ENCODE measurements at places on chromosomes 6 and 20.

DNA sequence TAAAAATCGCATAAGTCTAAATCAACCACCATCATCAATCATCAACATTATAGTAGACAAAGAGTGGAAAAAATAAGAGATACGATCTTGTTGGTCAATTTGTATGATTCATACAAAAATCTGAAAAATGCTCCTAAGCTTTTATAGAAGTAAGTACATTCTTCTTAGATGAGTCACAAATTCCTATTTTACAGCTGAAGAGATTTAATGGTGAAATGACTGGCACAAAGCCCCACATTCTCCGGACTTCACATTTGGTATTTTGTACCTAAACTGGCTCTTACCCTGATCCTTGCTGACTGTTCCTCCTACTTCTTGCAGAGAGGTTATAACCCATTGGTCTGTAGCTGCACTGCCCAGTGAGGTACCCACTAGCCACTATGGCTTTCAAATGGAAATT, 29.9 kb upstream of the PREP start:
- DNase-seq = no peak

GRCh38 chr6:110595112-110595511, 118.7 kb upstream of the SLC22A16 start:
- DNase-seq = no peak

DNA sequence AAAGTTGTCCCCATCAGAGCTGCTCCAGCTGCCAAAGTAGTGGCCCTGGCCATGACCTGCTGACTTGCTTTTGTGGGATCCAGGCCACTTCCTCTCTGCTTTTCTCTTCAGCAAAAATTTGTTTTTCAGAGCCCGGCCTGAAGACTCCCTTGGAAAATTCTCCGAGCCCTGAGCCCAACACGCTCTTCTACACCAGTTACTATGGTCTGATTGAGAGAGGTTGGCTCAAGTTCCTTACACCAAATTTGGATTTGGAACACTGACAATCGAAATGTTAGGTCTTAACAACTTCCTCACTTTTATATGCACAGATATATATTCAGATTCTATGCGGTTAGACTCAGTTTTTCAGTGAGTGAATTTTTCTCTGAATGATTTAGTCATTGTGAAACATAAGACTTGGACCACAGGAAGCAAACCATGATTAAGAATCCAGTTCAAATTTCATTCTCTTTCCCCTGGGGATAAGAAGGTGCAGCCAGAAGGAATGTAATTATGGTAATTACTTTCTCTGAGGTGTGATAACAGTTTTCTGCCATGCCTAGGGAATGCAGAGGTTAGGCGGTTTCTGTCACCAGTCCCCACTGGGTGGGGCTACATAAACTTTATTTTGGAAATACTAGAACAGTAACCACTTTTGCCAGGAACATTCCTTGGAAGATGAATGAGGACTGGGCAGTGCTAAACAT, 365.2 kb downstream of the SYNE1 start:
- DNase-seq = no peak

- DNase-seq = no peak
These were observed 16.8 kb downstream of the SLC17A9 start for GRCh38 chr20:62969179-62969760.

DNA sequence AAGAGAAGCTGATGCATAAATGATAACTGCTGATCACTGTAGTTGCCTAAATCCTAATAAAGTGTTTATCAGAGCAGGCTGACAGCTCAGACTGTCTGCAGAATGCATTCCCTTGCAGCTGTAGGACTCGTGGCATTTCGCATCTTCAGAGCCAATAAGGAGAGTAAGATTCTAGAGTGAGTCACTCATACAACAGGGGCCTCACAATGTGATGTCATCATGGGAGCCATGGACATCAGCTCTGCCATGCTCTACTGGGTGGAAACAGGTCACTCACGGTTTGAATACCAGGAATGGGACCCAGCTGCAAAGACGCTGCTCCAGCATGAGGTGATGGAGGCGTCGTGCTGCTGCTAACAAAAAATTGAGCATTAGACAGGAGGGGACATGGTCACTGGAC, 7.4 kb downstream of the FAM209B start:
- no peak for DNase-seq

- DNase-seq = no peak
These were observed 200.9 kb downstream of the EDN1 start for GRCh38 chr6:12490904-12491571.

- DNase-seq = no peak
These were observed 715.8 kb downstream of the RNF144B start for GRCh38 chr6:19102936-19103335.

- DNase-seq = no peak
These were observed 953.7 kb upstream of the MANEA start for GRCh38 chr6:94623586-94623985.

- no peak for DNase-seq
These were observed 92.1 kb downstream of the FYN start for GRCh38 chr6:111781041-111781708.

- DNase-seq = no peak
These were observed 11.1 kb upstream of the FOXS1 start for GRCh38 chr20:31856516-31856915.

- DNase-seq = peak; percentile 51
These were observed 9.9 kb downstream of the BCL2L1 start for GRCh38 chr20:31712564-31713311.

DNA sequence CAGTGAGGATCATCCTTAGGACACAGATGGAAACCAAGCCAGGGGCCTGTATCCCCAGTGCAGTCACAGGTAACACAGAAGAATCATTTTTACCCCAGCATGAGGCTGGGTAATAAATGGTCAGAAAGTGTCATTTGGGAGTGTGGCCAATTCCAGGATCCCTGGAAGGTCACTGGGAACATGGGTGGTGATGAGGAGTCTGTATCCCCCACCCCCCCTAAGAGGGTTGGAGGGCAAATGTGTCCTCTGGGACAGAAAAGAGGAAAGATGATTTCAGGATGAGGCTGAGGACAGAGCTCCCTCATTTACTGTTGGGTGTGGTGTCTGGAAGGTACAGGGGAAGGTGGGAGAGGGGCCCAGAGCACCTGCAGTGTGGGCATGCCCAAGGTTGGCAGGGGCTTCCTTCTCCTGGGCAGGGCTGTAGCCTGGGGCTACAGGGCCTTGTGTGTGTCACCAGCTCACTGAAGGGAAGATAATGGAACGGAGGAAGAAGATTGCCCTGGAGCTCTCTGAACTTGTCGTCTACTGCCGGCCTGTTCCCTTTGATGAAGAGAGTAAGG, 34.5 kb downstream of the PLCG1 start:
- DNase-seq = peak; percentile 38

DNA sequence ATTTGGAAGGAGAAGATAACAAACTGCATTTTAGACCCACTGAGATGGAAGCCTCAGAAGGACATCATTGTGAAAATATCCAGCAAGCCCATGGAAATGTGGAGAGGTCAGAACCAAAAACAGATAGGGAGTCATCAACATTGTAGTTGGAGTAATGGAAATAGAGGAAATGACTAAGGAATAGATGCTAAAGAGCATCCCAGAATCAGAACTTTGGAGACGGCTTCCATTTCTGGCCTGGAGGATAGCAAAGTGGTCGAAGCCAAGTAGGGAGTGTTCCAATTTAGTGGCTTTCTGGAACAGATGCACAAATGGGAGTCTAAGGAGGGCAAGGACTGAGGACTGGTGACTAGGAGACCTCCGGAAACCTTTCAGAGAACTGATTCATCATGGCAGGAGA, 3.6 kb downstream of the BEND6 start:
- DNase-seq = no peak

GRCh38 chr6:98156580-98156979, 677.8 kb upstream of the POU3F2 start:
- no peak for DNase-seq

GRCh38 chr6:114167583-114168576, 174.9 kb downstream of the HS3ST5 start:
- DNase-seq = no peak

- DNase-seq = peak; percentile 55
These were observed 17.7 kb downstream of the RAB22A start for GRCh38 chr20:58327211-58327610.

GRCh38 chr6:41442800-41443501, 103.2 kb upstream of the FOXP4 start:
- DNase-seq = no peak

- peak; percentile 14 for DNase-seq
These were observed 41.4 kb downstream of the PHACTR3 start for GRCh38 chr20:59645761-59646171.

DNA sequence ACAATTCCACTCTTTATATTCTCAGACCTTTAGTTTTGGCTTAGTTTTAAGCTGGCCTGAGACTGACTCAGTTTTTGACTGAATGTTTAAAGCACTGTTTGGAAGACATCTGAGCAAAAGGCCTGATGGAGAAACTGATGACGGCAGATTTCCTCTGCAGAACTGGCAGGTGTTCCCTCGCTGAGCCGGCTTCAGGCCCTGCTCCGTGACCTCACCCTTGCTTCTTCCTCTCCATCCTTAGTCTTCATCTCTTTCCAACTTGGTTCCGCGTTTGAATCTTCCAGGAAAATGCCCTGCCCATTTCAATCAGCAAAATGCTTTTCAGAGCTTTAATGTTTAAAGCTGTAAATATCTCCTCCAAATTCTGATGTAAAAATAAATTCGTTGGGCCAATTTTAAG, 6.6 kb downstream of the NKX2-4 start:
- DNase-seq = no peak

GRCh38 chr20:5171790-5172164, 45.0 kb downstream of the CDS2 start:
- DNase-seq = no peak

GRCh38 chr6:5112066-5112799, 27.1 kb downstream of the PPP1R3G start:
- DNase-seq = no peak

Measured in left lobe of liver (tissue), 2 donors.